ENCODE measurements at places on chromosomes 3 and 15.

GRCh38 chr3:138186803-138187295 is 252 bp upstream of the ARMC8 start:
- peak; percentile 77 for DNase-seq

DNA sequence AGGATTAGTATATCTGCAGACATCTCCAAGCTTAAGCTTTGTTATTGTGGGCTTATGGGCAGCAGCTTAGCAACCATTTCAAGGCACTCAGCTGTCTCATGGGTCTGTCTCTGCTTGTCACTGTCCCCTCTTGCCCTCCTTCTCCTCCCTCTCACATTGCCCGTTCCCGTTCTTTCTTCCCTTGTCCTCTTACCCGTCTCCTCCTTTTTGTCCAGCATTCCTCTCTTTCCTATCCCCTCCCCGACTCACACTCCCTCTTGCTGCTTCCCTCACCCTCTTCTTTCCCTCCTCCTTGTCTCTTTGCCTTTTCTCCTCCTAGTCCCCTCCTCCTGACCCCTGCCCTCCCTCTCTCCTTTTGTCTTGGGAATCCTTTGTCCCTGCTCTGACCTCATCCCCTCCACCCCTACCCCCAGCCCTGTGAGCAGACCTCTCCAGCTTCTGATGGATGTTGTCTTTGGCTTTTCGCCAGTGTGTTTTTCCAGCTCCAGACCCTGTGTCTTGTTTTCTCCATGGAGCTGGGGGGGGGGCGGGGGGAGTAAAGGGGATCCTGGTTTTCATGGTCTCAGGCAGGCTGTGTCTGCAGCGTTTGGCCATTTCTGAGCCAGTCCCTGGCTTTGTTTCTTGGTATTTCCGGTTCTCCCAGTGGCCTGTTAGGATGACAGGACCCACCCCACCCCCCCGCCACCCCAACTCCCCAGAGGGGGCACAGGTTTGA is 47.9 kb upstream of the TRAK1 start:
- no peak for DNase-seq

DNA sequence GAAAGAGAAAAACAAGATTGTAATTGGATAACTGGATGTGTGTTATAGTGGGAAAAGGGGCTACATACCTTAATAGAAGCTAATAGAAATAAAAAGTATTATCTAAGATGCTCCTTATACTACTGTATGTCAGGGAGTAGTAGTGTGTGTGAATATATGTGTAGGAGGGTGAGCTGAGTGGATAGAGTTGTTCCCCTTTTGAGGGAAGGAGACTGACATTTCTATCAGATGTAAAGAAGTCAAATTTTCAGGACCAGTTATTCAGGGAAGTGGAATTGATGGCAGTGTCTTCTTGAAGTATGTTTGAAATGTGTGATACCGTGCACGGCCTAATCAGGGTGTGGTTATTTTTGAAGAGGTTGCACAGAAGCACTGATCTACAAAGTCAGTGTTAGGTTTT is 49.1 kb downstream of the PCOLCE2 start:
- no peak for DNase-seq

GRCh38 chr15:47415539-47415971 is 301.8 kb upstream of the SEMA6D start:
- no peak for DNase-seq

DNA sequence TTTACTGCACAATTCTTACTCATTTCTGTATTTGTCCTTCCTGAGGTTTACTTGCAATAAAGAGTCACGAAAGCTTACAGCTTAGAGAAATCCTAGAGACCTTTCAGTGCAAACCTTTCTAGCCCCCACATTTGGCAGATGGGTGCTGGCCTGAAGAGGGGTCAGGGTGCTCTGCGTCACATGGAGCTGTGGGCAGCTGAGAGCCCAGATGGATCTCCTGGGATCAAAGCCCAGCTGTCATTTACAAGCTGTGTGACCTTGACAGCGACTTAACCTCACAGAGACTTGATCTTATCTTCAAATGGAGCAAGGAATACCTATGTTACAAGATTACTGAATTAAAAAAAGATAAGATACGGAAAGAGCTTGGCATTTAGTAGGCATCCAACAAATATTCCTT is 24.0 kb upstream of the RAF1 start:
- no peak for DNase-seq

DNA sequence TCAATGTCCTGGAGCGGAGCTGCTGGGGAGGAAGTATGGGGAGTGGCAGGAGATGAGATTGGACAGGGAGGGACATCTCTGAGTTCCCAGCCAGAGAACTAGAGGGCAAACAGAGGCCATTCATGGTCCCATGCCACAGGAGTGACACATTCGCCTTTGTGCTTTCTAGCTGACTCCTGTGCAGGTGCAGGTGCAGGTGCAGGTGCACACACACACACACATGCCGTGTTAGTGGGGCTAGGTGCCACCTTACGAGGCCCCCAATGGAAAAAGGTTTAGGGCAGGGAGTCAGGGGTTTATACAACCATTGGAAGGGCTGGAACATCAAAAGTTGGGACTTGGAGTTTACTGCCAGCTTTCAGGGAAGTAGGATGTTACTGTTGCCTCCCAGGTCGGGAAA is 52.0 kb downstream of the TPRA1 start:
- DNase-seq, result no peak

DNA sequence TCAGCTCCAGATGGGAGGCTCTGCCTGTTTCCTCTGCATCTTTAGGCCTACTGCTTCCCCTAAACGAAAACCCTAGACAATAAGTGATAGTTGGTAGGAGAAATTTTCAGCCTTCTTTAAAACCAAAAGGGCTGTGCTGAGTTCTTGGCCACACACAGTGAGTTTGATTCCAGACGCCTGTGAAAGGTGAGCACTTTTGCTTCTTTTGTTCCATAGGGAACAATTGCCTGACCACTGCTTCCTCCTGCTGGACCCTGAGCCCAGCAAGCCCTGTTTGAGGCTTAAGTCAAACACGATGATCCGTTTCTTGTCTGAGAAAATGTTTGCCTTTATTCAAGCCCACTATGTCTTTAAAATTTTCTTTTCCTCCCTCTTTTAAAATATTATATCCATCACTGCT is 493.9 kb downstream of the ZIC1 start:
- no peak for DNase-seq

DNA sequence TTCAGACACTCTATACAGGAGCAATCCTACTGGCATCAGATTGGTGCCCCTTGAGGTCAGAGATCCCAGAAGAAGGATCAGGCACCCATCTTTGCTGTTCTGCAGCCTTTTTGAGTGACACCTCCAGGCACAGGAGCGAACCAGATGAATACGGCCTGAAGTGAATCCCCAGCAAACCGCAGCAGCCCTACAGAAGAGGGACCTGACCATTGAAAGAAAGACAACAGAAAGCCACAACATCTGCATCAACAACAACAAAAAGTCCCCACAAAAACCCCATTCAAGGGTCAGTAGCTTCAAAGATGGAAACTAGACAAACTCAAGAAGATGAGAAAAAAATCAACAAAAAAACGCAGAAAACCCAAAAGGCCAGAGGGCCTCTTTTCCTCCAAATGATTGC is 130.4 kb downstream of the PPM1L start:
- DNase-seq, result no peak

- no peak for DNase-seq
These were observed 2.8 kb upstream of the C15orf40 start for GRCh38 chr15:83014205-83014653.

DNA sequence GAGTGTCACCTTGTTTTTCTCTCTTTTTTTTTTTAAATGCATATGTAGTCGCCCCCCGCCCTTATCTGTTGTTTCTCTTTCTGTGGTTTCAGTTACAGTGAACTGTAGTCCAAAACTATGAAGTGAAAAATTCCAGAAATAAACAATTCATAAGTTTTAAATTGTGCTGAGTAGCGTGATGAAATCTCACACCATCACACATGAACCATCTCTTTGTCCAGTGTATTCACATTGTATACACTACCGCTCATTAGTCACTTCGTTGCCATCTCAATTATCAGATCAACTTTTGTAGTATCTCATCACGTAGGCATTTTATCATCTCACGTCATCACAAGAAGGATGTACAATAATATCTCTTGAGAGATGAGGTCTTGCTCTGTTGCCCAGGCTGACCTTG is 62.5 kb upstream of the MLF1 start:
- no peak for DNase-seq

GRCh38 chr3:37980462-37981347 is 9.9 kb upstream of the VILL start:
- DNase-seq, result no peak

DNA sequence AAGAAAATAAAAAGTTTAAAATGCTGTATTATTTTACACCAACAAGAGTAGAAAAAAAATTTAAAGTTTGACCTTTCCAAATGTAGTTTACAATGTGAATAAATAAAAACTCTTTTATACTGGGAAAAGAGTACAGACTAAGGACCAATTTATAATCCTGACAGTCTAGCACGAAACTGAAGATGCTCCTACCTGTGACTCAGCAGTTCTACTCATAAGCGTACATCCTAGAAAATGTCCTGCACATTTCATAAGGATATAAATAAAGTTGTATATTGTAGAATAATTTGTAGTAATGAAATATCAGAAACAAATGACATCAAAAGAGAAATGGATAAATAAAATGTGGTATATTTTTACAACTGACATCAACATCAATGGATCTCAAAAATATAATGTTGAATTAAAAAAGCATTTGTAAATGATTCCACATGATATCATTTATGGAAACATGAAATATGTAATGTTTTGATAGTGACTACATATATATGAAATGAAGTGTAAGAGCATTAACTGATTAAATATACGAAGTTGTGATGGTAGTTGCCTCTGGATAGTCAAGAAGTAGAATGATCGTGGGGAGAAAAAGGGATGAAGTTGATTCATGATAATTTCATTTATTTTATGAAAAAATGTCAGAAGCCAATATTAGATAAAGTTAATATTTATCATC is 161.3 kb upstream of the CBLB start:
- DNase-seq, result no peak

- DNase-seq, result no peak
These were observed 34.0 kb downstream of the DHX30 start for GRCh38 chr3:47836986-47837385.

- no peak for DNase-seq
These were observed 85.6 kb downstream of the PDCD6IP start for GRCh38 chr3:33883951-33884561.

- peak; percentile 82 for DNase-seq
These were observed 17.3 kb downstream of the ABHD5 start for GRCh38 chr3:43707998-43708397.

- no peak for DNase-seq
These were observed 11.7 kb downstream of the ABCC5 start for GRCh38 chr3:184005941-184006507.

GRCh38 chr3:69326855-69327300 is 59.0 kb downstream of the FRMD4B start:
- DNase-seq, result no peak

DNA sequence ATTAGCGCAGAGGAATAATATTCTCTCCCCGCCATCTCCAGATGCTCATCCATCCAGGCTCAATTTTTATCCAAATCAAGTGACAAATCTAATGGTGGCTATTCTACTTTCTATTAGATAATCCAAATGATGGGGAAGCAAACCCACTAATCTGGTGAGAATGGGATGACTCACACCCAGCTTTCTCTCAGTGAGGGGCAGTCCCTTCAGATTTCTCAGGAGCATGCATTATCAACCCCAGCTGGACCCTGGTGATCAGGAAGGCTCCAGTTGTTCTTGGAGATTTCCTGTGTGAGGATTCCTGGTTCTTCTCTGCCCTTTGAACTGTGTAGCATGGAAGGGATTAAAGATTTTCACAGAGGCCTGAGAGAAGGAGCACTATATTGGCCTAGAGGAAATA is 358.0 kb downstream of the WDR72 start:
- DNase-seq, result no peak

DNA sequence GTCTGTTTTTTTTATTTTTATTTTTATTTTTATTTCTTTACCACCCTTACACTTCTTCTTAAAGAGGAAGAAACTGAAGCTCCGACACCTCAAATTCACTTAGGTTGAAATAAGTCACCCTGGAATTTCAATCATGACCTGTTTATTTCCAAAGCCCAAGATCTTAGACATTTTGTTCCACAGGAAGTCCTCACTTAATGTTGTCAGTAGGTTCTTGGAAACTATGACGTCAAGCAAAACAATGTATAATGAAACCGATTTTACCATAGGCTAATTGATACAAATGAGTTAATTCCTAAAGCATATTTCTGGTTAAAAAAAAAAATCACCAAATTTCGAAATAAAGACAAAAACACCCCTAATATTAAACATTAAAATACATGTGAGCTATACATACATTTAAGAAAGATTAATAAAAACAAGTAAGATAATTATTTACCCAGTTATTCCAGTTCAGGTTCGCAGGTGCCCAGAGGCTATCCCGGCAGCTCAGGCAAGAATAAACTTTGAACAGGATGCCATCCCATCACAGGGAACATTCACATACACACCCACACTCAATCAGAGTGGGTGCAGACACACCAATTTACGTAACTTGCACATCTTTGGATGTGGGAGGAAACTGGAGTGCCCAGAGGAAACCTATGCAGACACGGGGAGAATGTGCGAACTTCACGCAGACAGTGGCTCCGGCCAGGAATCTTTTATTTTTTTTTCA is 391.0 kb downstream of the RAP2B start:
- DNase-seq, result no peak

Data from HS-5 (cell line).